Hepatocyte (in vitro differentiated cells): ENCODE measurements at places on chromosomes 13 and 19. TPM values are rescaled to one million over a fixed set of nuclear protein-coding genes. Genes with fewer than 3 reads are reported as not detected.
A peak's percentile ranks its signal among the peaks of the same experiment; 100 is the strongest.

ZFP36 gene
- total RNA-seq, result 72.9 and 95.8 TPM in 2 replicates

DNA sequence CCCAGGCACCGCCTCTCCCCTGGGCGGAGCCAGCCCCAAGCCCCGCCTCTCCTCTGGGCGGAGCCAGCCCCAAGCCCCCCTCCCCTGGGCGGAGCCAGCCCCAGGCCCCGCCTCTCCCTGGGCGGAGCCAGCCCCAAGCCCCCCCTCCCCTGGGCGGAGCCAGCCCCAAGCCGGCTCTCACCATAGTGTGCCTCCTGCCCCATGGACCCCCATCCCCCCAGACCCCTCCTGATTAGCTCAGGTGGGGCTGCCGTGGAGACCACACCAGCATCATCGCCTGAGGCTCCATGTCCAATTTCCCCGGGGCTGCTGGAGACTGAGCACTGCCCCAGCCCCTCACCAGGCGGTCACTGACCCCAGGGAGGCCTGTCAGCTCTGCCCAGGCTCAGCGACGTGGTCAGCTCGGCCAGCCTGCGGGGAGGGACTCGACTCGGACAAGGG, 4.2 kb upstream of the MADCAM1 start:
- peak; percentile 33 for DNase-seq
- H3K4me1 ChIP-seq, result peaks cover 12% of the 10 kb centered on the region
- H3K4me3 ChIP-seq, result no peak overlapping the region
- H3K36me3 ChIP-seq, result no peaks in the 10 kb centered on the region

DNA sequence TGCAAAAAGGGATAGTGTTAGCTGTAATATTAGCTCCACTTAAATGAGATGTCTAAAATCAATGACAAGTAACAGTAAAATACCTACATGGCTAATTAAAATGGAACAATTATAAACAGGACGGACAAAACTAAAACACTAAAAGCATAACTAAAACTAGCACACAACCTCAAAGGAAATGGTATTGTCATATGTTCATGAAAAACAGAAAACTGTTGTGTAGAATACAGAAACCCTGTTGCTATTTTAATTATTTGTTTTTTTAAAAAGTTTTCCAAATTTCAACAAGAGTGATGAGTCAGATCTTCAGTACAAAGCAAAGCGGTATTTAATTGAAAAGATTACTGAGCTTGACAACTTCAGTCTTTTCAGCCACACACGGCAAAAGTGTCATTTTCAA, 4.2 kb downstream of the RCBTB2 start:
- no peaks in the 10 kb centered on the region for H3K27me3 ChIP-seq
- peaks cover 6% of the 10 kb centered on the region for H3K4me1 ChIP-seq
- no peak overlapping the region for H3K4me3 ChIP-seq
- H3K36me3 ChIP-seq, result no peaks in the 10 kb centered on the region

GRCh38 chr19:33887891-33888290, 91.2 kb downstream of the KCTD15 start:
- peaks cover 9% of the 10 kb centered on the region for H3K4me1 ChIP-seq
- H3K4me3 ChIP-seq, result no peak overlapping the region
- no peak for DNase-seq
- no peaks in the 10 kb centered on the region for H3K36me3 ChIP-seq
- H3K27me3 ChIP-seq, result no peaks in the 10 kb centered on the region
- no peak overlapping the region for H3K27ac ChIP-seq

DNA sequence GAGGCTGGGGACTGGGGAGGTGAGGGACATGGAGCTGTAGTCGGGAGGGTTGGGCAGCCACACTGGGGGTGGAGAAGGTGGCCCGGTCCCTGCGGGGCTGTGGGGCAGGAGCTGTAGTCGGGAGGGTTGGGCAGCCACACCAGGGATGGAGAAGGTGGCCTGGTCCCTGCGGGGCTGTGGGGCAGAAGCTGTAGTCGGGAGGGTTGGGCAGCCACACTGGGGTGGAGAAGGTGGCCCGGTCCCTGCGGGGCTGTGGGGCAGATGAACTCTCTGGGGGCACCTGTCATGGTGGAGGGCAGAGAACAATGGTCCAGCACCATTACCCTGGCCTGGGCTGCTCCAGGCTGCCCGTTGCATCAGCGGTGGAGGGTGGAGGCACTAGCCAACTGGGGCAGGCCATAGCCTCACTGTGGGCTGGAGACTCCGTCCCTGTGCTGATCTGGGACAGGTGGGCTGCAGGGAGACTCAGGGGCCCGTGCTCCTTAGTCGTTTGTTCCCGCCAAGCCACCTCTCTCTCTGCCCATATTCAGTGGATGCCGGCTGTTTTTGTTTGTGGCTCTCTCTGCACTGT, 51.4 kb downstream of the ATP11A start:
- no peak for DNase-seq
- H3K4me1 ChIP-seq, result no peaks in the 10 kb centered on the region
- no peak overlapping the region for H3K4me3 ChIP-seq
- no peaks in the 10 kb centered on the region for H3K27me3 ChIP-seq
- H3K36me3 ChIP-seq, result no peaks in the 10 kb centered on the region

DNA sequence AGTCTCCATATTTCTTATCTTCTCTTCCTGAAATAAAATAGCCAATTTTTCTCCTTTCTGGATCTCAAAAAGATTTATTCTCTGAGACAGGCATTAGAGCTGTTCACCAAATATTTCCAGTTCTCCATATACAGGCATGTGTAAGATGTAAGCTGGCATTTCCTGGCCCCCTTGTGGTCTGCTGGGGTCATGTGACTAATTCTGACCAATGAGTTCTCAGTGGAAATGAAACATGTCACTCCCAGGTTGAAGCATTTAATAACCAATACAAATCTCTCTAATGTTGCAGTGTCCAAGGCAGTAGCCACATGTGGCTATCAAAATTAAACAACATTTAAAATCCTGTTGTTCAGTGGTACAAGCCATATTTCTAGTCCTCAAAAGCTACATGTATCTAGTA, 14.8 kb upstream of the CACNA1A start:
- no peak overlapping the region for H3K27ac ChIP-seq
- H3K4me3 ChIP-seq, result no peak overlapping the region
- no peaks in the 10 kb centered on the region for H3K36me3 ChIP-seq
- H3K27me3 ChIP-seq, result no peaks in the 10 kb centered on the region
- DNase-seq, result no peak

DNA sequence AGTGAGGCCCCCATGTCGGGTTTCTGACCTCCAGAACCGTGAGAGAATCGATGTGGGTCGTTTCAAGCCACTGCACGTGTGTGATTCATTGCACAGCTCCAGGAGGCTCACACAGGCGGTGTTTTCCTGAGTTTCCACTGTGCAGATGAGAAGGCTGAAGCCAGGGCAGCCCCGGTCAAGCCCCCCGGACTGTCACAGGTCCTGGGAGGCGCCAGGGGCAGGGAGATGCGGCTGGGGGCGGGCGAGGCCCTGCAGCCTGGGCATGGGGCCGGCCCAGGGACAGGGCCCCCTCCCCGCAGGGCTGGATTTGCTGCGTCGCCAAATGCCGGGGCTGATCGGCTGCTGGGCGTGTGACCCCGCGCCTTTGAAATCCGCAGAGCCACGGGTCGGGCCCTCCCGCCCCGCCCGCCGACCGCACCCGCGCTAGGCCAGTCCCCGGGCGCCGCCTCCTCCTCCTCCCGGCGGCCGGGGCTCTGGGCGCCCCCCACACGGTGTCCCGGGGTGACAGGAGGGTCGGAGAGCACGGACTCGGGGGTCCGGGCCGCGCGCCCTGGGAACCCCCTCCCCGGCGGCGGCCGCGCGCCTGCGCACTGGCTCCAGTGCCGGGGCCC, 9.9 kb upstream of the MKNK2 start:
- no peaks in the 10 kb centered on the region for H3K36me3 ChIP-seq
- H3K27ac ChIP-seq, result peak overlapping the region; percentile 97
- H3K4me1 ChIP-seq, result peaks cover 34% of the 10 kb centered on the region
- peak; percentile 87 for DNase-seq
- H3K27me3 ChIP-seq, result no peaks in the 10 kb centered on the region

GRCh38 chr13:21076253-21076652, 14.9 kb upstream of the LATS2 start:
- H3K36me3 ChIP-seq, result no peaks in the 10 kb centered on the region
- H3K27ac ChIP-seq, result no peak overlapping the region
- peaks cover 3% of the 10 kb centered on the region for H3K27me3 ChIP-seq
- no peak for DNase-seq
- H3K4me1 ChIP-seq, result peaks cover 8% of the 10 kb centered on the region

DNA sequence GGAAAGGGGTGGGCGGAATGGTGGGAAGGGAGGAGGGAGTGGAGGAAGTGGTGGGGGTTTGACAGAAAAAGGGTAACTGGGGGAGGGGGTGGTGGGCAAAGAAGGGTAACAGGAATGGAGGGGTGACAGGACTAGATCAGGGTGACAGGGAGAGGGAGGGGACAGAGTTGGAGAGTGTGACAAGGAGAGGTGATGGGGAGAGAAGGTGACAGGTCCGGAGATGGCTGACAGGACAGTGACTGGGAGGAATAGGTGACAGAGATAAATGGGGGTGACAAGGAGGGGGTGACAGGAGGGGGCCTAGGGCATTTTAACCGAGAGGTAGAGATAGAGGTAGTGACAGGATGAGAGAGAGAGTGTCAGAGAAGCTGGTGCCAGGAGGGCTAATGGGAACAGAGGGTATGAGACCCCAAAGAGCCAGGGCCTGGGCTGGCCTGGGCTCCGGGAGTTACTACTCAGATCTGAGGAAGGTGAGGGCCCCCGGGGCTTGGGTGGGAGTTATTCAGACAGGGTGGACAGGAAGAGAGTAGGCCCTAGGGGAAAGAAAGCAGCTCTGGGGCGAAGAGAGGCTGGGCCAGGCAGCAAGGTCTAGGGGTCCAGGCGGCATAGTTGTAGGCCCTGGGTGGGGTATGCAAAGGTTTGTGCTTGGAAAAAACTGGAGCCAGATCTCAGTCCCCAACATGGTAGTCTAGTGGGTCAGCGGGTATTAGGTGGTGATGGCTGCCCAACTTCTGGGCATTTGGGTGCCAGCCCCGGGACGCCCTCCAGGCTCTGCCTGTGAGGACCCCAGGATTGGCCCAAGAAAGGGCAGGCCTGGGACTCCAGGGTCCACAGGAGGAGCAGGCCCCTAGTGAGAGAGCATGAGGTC, 660 bp downstream of the CIC start:
- no peak for DNase-seq
- no peaks in the 10 kb centered on the region for H3K36me3 ChIP-seq
- H3K27me3 ChIP-seq, result no peaks in the 10 kb centered on the region
- H3K27ac ChIP-seq, result peak overlapping the region; percentile 45
